Activated naive CD8-positive, alpha-beta T cell treated with anti-CD3 and anti-CD28 coated beads for 36 hours (primary cell): ENCODE measurements at places on chromosomes 13 and 19. TPM values are rescaled to one million over a fixed set of nuclear protein-coding genes. Genes with fewer than 3 reads are reported as not detected.

Gene IRS2
- total RNA-seq = 1.9 TPM

GRCh38 chr19:45403781-45404556 is 900 bp downstream of the PPP1R13L start:
- peaks cover 36% of the 10 kb centered on the region for H3K4me1 ChIP-seq
- peak; percentile 78 for DNase-seq
- H3K4me3 ChIP-seq = peak overlapping the region; percentile 99
- H3K27me3 ChIP-seq = peaks cover 55% of the 10 kb centered on the region

DNA sequence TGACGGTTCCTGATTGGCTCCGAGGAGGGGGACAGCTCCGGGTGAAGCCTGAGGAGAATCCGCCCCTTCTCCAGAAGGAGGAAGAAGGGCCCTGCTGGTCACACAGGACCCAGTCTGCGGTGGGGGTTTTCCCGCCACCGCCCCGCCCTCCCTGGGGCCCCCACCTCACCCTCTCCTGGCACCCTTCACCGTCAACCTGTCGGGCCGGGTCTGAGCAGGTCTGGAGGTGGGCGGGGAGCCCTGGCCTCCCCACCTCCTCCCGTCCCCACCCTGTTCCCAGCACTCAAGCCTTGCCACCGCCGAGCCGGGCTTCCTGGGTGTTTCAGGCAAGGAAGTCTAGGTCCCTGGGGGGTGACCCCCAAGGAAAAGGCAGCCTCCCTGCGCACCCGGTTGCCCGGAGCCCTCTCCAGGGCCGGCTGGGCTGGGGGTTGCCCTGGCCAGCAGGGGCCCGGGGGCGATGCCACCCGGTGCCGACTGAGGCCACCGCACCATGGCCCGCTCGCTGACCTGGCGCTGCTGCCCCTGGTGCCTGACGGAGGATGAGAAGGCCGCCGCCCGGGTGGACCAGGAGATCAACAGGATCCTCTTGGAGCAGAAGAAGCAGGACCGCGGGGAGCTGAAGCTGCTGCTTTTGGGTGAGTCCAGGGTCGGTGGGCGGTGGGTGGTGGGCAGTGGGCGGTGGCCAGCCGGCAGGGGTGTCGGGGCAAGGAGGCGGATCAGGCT is at the start of gene GNA15:
TSS of gene GNA15 (plus strand) at position 73 of the 723 bp plus-strand sequence. CDS start at position 491, 418 bp downstream.
- DNase-seq = peak; percentile 21
- H3K36me3 ChIP-seq = peaks cover 9% of the 10 kb centered on the region
- H3K4me3 ChIP-seq = peak within 1 kb of the TSS; percentile 59
- H3K27ac ChIP-seq = no peak within 1 kb of the TSS

- peaks cover 40% of the 10 kb centered on the region for H3K4me1 ChIP-seq
- no peak overlapping the region for H3K4me3 ChIP-seq
- H3K27me3 ChIP-seq = no peaks in the 10 kb centered on the region
These were observed 5.5 kb upstream of the EMP3 start for GRCh38 chr19:48319647-48320541.

DNA sequence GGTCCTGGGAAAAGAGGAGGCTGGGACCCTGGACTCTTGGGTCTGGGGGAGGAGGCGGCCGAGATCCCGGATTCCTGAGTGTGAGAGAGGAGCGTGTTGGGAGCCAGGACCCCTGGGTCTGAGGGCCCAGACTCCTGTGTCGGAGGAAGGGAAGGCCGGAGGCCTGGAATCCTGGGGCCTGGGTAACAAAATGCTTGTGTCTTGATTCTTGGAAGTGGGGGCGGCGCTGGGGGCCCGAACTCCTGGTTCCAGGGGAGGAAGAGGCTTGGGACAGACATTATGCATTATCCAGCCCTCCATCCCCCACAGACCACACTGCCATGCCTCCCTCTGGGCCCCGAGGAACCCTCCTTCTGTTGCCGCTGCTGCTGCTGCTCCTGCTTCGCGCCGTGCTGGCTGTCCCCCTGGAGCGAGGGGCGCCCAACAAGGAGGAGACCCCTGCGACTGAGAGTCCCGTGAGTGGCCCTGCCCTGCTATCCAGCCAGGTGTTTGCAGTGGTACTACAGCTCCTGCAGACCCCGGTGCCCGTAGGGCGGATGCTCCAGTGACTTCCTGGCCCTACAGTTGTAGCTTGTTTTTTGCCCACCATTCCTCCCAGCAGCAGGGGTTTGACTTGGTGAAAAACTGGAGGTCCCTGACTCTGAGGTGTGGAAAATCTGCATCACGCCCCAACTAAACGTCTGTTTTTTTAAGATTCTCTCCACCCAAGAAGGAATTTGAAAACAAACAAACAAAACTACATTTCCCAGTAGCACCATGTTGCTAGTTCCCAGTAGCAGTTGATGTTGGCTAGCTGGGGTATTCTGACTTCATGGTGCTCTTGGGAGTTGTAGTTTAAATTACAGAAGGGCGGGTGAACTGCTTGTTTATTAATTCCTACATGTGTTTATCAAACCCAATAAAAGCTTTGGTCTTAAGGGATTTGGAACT is 630 bp downstream of the NUCB1 start:
- H3K27me3 ChIP-seq = peaks cover 6% of the 10 kb centered on the region
- peak; percentile 21 for DNase-seq
- peaks cover 29% of the 10 kb centered on the region for H3K4me1 ChIP-seq
- H3K36me3 ChIP-seq = peaks cover 37% of the 10 kb centered on the region
- H3K27ac ChIP-seq = peak overlapping the region; percentile 98
- peak overlapping the region; percentile 97 for H3K4me3 ChIP-seq
